ENCODE measurements at places on chromosomes 4 and X.

- DNase-seq, result no peak
These were observed 382.3 kb upstream of the EMCN start for GRCh38 chr4:100900134-100900533.

DNA sequence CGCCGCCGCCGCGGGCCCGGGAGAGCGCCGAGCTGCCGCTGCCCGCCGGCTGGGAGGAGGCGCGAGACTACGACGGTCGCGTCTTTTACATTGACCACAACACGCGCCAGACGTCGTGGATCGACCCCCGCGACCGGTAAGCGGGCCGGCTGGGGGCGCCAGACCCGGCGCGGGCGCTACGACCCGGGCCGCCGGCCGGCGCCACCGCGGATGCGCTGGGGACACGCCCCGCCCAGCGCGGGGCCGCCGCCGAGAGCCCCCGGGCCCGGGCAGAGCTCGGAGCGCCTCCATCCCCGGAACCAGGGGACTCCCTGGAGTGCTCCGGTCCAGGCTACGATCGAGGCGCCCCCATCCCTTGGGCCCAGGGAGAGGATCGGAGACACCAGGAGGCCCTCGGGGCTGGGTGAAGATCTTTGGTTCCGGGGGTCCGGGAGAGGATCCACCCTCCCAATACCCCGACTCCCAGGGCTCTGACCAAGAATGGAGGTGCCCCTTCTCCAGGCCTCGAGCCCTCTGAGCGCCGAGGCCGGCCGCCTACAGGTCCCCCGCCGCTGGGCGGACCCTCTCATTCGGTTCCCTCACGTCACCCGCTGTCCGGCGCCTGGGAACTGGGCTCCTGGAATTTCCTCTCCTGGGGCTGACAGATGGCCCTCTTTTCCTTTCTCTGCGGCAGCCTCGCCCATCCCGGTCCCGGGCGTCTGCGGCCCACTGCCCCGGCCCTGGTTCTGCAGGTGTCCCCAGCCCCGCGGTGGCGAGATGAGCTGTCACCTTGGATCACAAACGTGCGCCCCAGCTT is 48.8 kb downstream of the CLDN34 start:
- no peak for DNase-seq

- DNase-seq, result no peak
These were observed 378.6 kb upstream of the EPHA5 start for GRCh38 chr4:66048861-66049260.

- no peak for DNase-seq
These were observed 25.5 kb upstream of the EXOC1L start for GRCh38 chr4:55794053-55794452.

DNA sequence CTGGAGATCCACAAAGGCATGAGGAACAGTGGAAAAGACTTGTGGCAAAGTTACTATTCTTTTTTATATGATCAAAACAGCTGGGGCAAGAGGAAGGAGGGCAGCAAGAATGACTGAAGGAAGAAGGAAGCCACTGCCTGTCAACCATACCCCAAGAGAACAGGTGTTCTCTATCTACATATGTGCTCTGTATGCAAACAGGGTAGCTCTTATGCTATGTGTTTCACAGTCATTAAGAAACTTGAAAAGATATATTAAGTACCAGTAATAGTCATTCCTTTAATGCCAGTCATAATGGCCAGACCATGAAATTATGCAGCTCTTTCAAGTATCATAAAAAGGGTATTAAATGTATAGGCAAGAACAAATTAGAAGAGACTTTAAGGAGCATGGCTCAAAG is 363.9 kb downstream of the KLHL13 start:
- no peak for DNase-seq

- DNase-seq, result no peak
These were observed 157.3 kb downstream of the PRDM5 start for GRCh38 chr4:120765260-120765680.

- peak; percentile 30 for DNase-seq
These were observed 23.5 kb downstream of the TLR10 start for GRCh38 chr4:38759113-38759789.
